ENCODE measurements at places on chromosomes 1 and 21. TPM values are rescaled to one million over a fixed set of nuclear protein-coding genes. Genes with fewer than 3 reads are reported as not detected.

RGS18 gene
- polyA plus RNA-seq, result not detected

FAM72B gene
- 31.5 TPM for polyA plus RNA-seq

CASQ2 gene
- not detected for polyA plus RNA-seq

FAM72A gene
- 33.5 TPM for polyA plus RNA-seq

GRCh38 chr1:12649971-12650421, 6.1 kb downstream of the AADACL4 start:
- DNase-seq, result no peak

DNA sequence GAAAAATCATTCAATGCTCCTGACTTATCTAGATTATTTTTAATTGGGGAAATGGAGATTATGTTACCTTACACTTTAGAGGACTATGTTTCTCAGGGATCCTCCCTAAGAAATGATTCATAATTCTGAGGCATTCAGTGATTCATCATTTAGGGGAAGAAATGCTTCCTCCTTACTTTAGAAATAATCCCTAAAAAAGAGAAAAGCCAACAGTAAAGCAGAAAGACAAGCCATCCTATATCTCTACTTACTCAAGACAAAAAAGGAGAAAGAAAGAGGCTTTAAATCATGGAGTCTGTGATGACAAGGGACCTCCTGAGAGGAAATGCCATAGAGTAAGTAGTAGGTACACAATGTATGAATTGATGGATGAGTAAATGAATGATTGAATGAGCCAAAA, 137.0 kb downstream of the BRINP2 start:
- DNase-seq, result no peak

FCER1A gene
- polyA plus RNA-seq, result not detected

NBPF4 gene
- polyA plus RNA-seq, result 5.9 TPM

AMPD1 gene
- 0.17 TPM for polyA plus RNA-seq

GRCh38 chr1:230861970-230862595, 6.2 kb downstream of the C1orf198 start:
- DNase-seq, result no peak

- DNase-seq, result no peak
Observed at GRCh38 chr1:178275553-178275952, 181.6 kb downstream of the RASAL2 start.
